Esophagus muscularis mucosa (tissue), 4 donors: ENCODE measurements at places on chromosomes 6 and 20. TPM values are rescaled to one million over a fixed set of nuclear protein-coding genes. Genes with fewer than 3 reads are reported as not detected.
A peak's percentile ranks its signal among the peaks of the same experiment; 100 is the strongest.

DNA sequence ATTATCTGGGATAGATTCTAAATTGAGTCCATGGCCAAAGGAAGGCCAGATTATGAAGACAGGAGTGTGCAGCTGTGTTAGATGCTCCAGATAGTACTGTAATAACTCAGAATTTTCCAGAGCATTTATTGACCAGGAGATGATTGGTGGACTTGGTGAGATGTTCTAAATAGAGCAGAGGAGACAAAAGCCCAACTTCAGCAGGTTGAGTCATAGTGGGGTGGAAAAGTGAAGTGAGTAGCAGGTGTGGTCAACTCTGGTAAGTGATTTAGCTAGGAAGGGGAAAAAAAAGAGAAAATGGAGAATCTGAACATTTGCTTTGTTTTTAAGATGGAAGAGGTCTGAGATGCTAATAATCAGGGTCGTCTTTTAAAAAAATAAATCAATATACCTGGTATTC, 227.4 kb downstream of the TMEM200A start:
- no peaks in the 10 kb centered on the region for H3K36me3 ChIP-seq
- no peaks in the 10 kb centered on the region for H3K27me3 ChIP-seq
- no peak overlapping the region for H3K27ac ChIP-seq

DNA sequence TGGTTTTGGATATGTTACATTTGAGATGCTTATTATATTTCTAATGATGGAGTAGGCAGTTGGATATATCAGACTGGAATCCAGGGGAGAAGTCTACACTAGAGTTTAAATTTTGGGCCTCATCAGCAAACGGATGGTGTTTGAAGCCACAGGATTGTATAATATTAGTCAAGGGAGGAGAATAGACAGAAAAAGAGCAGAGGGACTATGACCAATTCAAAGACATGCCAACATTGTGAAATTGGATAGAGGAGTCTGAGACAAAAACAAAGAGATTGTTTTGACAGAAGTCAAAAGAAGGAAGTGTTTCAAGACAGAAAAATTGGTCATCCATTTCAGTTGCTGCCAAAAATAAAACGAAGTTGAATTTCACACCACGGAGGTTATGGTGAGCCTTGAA, 66.5 kb downstream of the NOX3 start:
- H3K27me3 ChIP-seq: no peaks in the 10 kb centered on the region
- H3K36me3 ChIP-seq: no peaks in the 10 kb centered on the region
- no peak overlapping the region for H3K27ac ChIP-seq
- no peaks in the 10 kb centered on the region for H3K4me1 ChIP-seq
- no peak for DNase-seq

- no peaks in the 10 kb centered on the region for H3K27me3 ChIP-seq
- no peak for DNase-seq
- no peak overlapping the region for H3K27ac ChIP-seq
- no peaks in the 10 kb centered on the region for H3K4me1 ChIP-seq
- no peaks in the 10 kb centered on the region for H3K36me3 ChIP-seq
Measured at GRCh38 chr6:129617986-129618385, 92.0 kb downstream of the ARHGAP18 start.

DNA sequence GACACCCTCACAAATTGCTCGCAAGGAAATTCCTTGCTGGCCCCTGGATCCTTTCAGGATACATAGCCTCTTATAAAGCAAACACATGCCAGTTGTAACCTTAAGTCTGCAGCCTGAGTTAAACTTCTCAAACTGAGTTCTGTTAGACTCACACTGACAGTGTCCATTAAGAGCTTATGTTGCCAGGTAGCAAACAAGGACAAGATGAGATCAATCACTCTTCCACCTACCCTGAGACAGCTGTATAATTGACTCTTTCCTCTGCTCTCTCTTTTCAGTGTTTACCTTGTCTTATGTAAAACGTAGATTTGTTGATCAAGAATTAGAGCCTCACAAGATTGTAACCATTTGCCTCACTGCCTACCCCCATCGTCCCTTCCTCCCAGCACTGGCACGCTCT, 359.8 kb downstream of the EPM2A start:
- DNase-seq: no peak
- H3K36me3 ChIP-seq: no peaks in the 10 kb centered on the region

DNA sequence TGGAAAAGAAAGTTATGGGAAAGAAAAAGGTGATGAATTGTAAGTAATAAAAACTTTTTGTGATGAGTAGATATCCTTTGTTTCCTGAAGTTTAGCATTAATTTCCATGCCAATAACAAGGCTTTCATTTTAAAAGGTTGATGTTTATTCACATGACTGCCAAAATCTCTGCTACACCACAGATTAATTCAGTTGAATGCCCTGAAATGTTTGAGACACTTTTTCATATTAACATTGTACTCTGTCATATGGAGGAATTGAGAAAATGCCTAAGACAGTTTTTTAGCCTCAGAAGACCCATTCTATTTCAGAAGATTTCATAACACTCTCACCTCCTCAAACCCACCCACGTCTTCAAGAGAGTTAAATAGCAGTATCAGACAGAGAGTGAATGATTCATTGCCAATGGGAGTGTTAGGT, 115.5 kb downstream of the ADGRG6 start:
- DNase-seq: no peak
- no peaks in the 10 kb centered on the region for H3K4me1 ChIP-seq

DNA sequence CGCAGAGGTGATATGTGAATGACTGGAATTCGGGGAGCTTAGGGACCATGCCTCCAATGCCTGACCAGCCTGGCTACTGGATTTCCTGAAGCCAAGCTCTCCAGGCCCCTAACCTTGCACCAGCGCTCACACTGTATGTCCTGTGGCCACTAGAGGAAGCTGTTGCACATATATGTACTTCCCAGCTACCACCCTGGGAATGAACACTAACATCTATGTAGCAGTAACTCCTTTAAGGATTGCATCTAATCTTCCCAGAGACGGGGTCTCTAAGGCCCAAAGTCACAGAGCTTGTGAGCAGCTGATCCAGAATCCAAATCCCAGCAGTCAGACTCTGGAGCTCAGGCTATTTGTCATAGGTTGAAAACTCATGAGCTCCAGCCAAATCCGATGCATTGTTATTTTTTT, 20.4 kb upstream of the BPIFB1 start:
- no peak for DNase-seq
- no peaks in the 10 kb centered on the region for H3K27me3 ChIP-seq
- no peaks in the 10 kb centered on the region for H3K36me3 ChIP-seq
- no peak overlapping the region for H3K4me3 ChIP-seq
- H3K27ac ChIP-seq: no peak overlapping the region

GRCh38 chr6:11426571-11426970, 111.0 kb upstream of the TMEM170B start:
- H3K36me3 ChIP-seq: no peaks in the 10 kb centered on the region
- H3K27ac ChIP-seq: no peak overlapping the region
- DNase-seq: peak; percentile 68
- no peaks in the 10 kb centered on the region for H3K27me3 ChIP-seq

DNA sequence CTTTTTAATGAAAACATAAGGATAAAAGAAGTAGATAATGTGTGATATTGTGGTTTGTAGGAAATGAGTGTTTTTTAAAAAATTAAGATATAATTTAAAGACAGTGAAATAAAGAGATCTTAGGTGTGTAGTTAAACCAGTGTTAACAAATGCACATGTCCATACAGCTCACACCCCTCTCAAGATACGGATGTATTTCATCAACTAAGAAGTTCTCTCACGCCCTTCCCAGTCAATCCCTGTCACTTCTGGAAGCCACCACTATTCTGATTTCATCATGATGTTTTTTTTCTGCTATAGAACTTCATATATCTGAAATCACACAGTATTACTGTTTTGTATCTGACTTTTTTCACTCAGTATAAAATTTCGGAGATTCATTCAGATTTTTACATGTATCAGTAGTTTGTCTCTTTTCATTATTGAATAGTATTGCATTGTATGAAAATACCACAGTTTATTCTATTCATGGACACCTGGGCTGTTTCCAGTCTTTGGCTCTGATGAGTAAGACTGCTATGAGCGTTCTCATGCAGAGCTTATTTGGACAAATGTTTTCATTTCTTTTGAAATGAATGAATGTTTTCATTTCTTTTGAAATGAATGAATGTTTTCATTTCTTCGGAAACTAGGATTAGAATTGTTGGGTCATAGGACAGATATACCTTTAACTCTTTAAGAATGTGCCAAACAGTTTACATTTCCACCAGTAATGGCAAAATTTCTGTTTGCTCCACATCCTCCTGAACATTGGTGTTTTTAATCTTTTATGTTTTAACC, 49.7 kb upstream of the ELOVL5 start:
- no peak overlapping the region for H3K27ac ChIP-seq
- H3K4me3 ChIP-seq: no peak overlapping the region
- no peaks in the 10 kb centered on the region for H3K27me3 ChIP-seq
- no peak for DNase-seq
- no peaks in the 10 kb centered on the region for H3K4me1 ChIP-seq

DNA sequence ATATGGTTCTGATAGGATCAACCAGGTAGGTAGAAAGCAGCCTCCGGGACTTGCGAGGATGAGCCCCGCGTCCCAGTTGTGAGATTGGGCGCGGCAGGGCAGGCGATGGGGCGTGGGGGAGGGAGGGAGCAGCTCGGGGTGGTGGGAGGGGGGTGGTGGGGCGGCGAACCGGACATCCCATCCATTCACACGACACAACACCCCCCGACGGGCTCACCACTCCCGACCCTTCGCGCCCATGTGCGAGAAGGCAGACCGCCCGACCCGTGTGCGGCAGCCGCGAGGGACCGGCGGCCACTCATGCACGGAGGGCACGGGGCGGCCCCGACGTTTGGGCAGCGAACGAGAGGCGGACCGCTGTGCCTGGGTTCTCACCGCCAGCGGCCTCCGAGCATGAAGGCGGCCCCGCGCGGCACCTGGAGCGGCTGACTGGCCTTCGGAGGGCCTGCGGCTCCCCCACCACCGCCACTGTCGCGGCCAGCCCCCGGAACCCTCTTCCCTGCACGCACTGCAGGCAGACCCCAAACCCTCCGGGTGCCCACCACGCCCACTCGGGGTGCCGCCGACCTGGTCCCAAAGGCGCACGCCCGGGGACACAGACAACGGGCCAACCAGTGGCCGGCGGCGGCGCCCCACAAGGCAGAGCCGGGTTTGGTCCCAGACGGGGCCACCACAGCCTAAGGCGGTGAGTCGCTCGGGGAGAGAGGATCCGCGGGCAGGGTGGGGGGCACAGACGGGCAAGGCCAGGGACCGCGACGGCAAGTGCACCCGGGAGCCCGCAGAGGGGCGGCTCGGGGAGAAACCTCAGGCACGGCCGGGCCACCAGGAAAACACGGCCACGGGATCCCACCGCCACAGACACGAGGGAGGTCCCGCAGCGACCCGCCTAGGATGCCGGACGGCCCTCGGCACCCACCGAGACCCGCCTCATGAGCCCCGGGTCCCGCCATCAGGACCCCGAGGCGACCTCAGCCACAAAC, 769.2 kb upstream of the DEFB115 start:
- no peaks in the 10 kb centered on the region for H3K36me3 ChIP-seq
- H3K27ac ChIP-seq: no peak overlapping the region
- H3K4me1 ChIP-seq: no peaks in the 10 kb centered on the region

DNA sequence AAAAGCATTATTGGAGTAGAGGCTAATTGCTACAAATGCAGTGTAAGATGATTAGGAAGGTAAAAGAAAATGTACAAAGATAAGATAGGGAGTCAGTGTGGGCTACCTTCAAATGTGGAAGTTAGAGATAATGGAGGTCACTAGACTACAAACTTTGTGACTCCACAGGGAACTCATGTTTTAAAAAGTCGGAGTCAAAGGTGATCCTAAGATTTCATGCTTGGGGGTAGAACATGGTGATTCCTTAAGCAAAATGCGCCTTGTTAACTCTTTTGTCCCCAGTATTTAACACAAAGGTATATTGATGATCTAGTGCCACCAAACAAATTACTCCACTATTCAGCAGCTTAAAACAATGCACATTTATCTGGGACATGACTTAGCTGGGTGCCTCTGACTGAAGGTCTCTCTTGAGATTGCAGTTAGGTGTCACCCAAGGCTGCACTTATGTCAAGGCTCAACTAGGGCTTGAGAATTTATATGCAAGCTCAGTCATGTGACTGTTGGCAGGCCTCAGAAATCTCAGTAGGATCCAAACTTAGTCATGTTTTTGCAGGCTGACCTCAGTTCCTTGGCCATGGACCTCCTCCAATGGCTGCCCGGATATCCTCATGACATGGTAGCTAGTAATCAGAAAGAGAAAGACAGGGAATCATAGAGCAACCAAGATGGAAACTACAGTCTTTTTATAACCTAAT, 11.4 kb upstream of the SNX9 start:
- no peaks in the 10 kb centered on the region for H3K27me3 ChIP-seq
- peaks cover 24% of the 10 kb centered on the region for H3K4me1 ChIP-seq
- H3K27ac ChIP-seq: no peak overlapping the region
- no peak overlapping the region for H3K4me3 ChIP-seq

- H3K4me1 ChIP-seq: no peaks in the 10 kb centered on the region
- H3K27me3 ChIP-seq: no peaks in the 10 kb centered on the region
- no peak overlapping the region for H3K27ac ChIP-seq
- DNase-seq: peak; percentile 37
- no peaks in the 10 kb centered on the region for H3K36me3 ChIP-seq
- no peak overlapping the region for H3K4me3 ChIP-seq
Measured at GRCh38 chr6:8110725-8111124, 8.4 kb upstream of the EEF1E1 start.

DNA sequence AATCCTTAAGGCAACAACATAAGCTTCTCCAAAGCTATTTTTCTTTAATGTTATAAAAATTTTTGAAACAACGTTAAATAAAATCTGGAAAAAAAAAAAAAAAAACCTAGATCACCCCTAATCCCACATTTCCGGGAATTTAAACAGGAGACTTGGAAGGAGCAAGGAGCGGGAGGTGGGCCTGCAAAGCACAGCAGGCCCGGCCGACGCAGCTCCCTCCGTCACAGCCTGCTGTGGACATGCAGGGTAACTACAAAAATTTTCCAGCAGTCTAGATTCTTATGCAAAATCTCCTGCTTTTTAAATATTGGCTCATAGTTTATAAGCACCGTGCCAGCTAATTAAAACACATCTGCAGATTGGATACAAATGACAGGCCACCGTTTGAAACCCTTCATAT, 23.5 kb downstream of the FOXF2 start:
- H3K27ac ChIP-seq: peak overlapping the region; percentile 34
- no peaks in the 10 kb centered on the region for H3K36me3 ChIP-seq
- H3K27me3 ChIP-seq: no peaks in the 10 kb centered on the region
- H3K4me3 ChIP-seq: no peak overlapping the region

DNA sequence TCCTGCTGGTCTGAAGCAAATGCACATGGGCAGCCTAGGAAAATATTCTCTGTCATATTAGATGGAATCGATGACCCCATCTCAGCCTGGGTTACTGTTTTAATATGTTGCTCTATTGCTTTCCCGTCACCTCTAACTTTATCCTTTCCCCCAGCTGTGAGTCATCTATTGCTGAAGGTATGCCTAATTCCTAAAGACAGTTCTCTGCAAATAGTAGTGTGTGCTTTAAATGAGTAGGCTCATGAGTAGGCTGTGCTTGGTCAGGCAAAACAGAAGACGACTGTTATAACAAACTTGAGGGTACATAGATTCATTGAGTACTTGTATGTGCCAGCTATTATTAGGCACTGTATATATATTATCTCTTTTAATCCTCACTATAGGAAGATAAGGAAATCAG, 47.2 kb downstream of the CTNNBL1 start:
- DNase-seq: no peak
- no peak overlapping the region for H3K4me3 ChIP-seq
- H3K27me3 ChIP-seq: no peaks in the 10 kb centered on the region
- peaks cover 27% of the 10 kb centered on the region for H3K36me3 ChIP-seq
- no peak overlapping the region for H3K27ac ChIP-seq

WFDC2 gene
- not detected for total RNA-seq

C6orf132 gene
- 1.7 TPM for total RNA-seq

SCUBE3 gene
- total RNA-seq: 8.8 TPM
